Muscle of leg (tissue), 16 donors: ENCODE measurements at places on chromosomes 6 and 20. TPM values are rescaled to one million over a fixed set of nuclear protein-coding genes. Genes with fewer than 3 reads are reported as not detected.

GRCh38 chr6:157822245-157823000 is 623 bp upstream of the SNX9 start:
- peak; percentile 54 for DNase-seq

DNA sequence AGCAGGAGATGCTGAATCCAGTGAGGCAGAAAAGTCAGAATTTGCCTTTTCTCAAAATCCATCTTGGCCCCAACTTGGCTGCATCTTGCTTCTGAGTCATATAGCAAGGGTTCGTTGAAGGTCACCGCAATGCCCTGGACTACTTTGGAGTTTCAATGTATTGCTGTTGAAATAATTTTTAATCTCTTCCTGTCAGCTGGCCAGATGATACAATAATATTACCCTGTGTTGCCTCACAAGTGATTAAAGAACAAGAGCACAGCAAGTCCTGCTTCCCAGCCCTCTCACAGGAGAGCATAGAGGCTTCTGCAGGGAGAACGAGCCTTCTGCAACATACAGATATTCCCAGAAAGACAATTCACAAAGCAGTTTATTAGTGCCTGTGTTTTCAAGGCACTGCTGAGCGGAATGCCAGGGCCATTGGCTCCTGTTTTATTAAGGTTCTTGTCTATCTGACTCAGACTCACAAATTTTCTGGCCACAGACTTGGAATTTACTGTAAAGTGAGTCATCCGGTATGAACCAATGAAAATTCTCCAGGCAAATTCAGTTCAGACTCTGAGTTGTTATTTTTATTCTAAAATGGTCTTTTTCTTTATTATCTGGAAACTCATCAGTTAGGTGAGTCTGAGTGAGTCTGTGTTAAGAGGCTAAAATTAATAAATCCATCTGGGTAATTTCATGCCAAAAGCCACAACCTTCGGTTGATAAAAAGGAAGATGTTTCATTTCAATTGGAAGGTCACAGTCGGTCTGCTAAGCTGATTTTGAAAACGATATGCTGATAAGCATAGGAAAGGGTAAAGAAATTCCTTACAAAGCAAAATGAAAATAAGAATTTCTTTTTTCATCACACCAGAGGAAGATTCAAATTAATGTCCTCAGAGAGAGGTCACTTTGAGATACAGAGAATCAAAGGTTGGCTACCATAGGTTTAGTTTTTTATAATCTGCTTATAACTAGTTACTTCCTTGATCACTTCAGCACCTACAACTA is 289.4 kb upstream of the STXBP5 start:
- peak; percentile 91 for DNase-seq

GRCh38 chr6:169850154-169850553 is 98.7 kb downstream of the ERMARD start:
- no peak for DNase-seq

DNA sequence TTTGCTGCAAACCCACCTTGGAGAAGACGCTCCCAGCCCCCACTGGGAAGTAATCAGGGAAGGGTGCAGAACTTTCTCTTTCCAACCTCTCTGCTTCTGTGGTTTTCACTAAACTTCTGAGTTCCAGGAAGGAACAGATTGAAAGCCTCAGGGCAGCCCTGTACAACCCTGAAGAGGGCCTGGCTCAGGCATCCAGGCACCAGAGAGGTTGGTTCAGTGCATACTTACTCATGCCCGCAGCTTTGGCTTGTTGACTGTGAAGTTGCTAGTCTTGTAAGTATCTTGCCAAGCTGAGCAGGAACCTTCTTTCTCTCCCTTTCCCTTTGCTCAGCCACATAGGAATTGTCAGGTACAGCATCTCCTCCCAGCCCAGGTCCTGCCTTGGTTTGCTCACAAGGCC is 272.2 kb upstream of the FOXQ1 start:
- DNase-seq, result no peak

GRCh38 chr6:23414051-23414445 is 712.0 kb upstream of the NRSN1 start:
- peak; percentile 87 for DNase-seq

DNA sequence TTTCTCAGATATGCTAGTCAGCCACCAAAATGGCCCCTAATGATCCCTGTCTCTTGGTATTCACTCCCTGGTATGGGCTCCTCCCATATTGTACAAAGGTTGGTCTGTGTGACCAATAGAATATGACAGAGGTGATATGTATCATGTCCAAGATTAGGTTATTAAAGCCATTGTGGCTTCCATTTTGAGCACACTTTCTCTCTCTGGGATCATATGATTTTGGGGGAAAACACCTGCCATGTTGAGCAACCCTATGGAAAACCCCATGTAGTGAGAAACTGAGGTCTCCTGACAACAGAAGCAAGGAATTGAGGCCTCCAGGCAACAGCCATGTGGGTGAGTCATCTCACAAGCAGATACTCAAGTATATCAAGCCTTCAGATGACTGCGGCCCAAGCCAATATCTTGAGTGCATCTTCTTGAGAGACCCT is 7.1 kb upstream of the ZNF318 start:
- DNase-seq, result no peak

- no peak for DNase-seq
Observed at GRCh38 chr6:127205036-127205435, 61.6 kb upstream of the RNF146 start.

DNA sequence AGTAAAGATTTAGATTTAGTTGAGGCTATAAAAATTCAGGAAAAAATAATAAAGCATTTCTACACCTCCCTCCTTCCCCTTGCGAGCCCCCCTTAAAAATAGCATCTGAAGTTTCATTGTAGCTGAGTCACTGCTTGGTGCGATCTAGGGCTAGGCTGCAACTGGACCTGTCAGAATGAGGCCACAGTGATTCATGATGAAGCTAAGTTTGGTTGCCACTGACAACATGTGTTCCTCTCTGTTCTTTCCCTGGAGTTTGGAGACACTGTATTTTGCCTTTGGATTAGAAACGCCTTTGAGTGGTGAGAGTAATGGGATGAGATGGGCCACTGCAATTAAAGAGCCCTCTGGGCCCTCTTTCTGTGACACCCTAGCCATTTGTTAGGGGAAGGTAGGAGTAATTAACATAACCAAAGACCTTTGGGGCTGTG is 334.1 kb downstream of the NRN1 start:
- DNase-seq, result peak; percentile 55

DNA sequence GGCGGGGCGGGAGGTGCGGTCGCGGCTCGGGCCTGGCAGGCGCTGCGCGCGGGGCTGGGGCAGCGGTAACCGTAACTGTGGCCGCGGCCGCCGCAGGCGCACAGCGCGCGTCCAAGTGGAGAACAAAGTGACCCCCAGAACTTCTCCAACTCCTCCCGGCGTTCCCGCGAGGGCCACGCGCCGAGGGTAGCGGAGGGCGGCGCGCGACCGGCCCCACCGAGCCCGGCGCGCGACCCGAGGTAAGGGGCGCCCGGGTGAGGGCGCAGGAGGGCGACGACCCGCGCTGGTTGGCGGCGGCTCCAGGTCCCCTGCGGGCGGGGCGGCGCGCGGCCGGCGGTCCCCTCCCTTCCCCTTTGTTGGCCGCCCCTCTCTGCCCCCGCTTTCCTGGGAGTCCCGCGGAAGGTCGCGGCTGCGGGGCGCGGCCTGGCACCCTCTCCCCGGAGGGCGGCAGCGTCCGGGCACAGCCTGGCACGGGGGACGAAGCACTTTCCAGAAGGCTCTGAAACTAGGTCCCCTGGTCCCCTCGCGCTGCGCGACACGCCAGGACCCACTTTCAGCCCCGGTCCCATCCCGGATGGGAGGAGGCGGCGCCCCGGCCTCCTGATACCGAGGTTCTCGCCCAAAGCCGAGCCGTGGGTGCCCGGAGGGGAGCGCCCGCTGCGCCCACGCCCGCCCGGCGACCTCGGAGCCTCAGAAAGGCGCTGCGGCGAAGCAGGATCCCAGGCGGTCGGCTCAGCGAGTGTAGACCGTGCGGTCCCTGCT is at the start of gene TIAM2:
Gene TIAM2 (plus strand): TSS at position 62 of the 762 bp plus-strand sequence. CDS start 133,909 bp downstream, outside the sequence.
- DNase-seq, result peak; percentile 59

- no peak for DNase-seq
Observed at GRCh38 chr20:37901240-37901639, 1.7 kb upstream of the VSTM2L start.

BPIFA1 gene
- total RNA-seq, result not detected

PSMB8 gene
- 16.4 TPM for total RNA-seq

FNDC1 gene
- 73.6 TPM for total RNA-seq

TMEM244 gene
- total RNA-seq, result 0.22 TPM

AVP gene
- 0.18 TPM for total RNA-seq

SDCBP2 gene
- 2.3 TPM for total RNA-seq
